ENCODE measurements at places on chromosomes 2 and 18.

- no peak for DNase-seq
Measured at GRCh38 chr2:44934983-44935728, 6.3 kb upstream of the SIX3 start.

DNA sequence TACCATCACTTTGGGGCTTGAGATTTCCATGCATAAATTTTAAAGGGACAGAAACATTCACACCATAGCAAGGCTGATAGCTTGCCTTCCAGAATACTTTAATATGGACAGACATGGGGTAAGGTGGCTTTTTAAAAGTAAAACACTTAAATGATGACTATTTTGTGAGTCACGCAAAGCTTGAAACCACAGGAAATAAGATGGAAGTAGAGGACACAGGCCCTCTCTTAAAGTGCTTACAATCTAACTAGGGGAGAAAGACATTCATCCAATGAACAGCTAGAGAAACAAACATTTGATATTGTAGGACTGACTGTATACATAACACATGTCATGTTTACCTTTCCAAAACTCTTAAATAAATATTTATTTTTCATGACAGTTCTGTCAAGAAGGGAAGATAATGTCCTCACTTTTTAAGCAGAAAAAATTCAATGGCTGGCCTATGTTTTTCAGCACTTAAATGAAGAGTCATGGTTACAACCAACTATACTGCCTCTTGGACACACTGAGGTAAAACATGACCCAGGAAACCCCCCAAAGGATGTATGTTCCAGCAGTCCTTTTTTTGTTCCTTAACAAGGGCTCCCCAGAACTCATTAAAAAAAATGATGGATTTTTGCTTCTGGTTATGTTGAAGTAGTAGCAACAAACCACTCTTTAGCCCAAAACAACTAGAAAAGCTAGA is 120.0 kb upstream of the RBMS1 start:
- DNase-seq = no peak

DNA sequence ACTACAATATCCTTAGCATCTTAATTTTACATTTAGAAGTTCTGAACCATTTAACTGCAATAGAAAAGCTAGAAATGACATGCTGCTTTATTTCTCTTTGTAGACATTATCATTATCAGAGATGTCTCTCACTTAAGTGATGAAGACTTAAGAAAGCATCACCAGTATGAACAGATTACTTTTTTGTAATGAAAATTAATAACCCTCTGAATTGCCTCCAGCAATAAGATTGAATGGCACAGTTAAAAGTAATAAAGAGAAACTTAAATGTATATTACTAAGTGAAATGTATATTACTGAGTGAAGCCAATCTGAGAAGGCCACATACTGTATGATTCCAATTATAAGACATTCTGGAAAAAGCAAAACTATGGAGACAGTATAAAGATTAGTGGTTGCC is 89.4 kb downstream of the PID1 start:
- no peak for DNase-seq

GRCh38 chr2:234398531-234398930 is 98.3 kb downstream of the ARL4C start:
- DNase-seq = no peak

All from cortex of kidney (tissue), 1 donor.